ENCODE measurements at places on chromosomes 6 and 20.

GRCh38 chr6:15329197-15329671 is 83.4 kb downstream of the JARID2 start:
- no peak for DNase-seq

DNA sequence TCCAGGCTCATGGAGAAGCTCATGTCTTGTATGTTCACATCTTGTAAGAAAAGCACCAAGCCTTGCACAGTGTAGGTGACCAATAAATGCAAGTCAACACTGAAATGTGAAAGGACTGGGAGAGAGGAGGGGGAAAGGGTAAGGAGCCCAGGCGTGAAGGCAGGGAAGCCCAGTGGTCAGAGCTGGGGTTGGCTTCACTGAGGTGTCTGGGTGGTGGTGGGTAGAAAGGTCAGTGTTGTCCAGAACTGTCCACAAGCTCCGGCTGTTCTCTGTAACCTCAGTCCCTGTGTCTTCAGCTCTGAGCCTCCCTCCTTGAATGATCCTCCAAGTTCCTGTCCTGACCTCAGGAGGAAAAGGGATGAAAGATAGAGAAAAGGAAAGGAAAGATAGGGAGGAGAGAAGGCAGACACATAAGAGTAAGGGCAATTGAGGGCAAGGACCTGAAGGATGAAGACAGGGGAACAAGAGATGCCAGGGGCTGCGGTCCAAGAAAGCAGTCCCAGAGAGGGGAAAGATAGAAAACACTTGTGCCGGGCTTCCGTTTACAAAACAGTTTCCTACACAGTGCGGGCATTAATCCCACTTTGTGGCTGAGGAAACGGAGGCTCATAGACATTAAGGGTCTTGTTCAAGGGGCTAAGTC is 2.4 kb upstream of the TNXB start:
- no peak for DNase-seq

GRCh38 chr6:57021086-57021720 is 25.3 kb upstream of the KIAA1586 start:
- DNase-seq = no peak

DNA sequence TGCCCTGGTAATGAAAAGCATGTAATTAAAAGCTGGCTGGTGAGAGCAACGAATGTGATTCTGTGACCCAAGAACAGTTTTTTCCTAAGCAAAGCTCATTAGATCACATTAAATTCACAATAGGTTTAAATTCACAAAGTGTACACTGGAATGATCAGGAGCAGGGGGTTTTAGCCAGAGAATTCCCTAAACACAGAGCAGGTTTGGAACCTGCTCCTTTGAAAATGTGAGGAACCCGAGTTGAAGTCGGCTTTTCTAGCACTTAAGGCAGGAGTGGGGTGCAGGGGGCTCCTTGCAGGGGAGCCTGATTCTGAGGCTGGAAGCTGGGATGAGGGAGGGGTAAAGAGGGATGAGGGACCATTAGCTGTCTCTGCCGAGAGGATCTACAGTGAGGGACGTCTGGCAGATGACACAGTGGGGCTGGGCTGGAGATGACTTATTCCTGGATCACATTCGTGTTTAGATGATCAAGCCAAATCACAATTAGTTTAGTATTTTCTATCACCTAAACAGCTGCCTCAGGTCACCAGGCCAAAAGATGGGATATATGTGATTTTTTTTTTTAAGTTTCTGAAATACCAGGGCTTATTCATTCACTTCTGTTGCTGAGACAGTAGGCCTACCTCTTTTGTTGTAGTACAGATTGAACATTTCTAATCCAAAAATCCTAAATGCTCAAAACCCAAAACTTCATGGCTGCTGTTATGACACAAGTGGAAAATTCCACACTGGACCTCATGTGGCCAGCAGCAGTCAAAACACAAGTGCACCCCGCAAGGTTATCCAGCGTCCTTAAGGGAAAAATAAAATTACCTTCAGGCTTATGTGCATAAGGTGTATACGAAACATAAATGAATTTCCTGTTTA is 93.1 kb upstream of the HIVEP1 start:
- no peak for DNase-seq

DNA sequence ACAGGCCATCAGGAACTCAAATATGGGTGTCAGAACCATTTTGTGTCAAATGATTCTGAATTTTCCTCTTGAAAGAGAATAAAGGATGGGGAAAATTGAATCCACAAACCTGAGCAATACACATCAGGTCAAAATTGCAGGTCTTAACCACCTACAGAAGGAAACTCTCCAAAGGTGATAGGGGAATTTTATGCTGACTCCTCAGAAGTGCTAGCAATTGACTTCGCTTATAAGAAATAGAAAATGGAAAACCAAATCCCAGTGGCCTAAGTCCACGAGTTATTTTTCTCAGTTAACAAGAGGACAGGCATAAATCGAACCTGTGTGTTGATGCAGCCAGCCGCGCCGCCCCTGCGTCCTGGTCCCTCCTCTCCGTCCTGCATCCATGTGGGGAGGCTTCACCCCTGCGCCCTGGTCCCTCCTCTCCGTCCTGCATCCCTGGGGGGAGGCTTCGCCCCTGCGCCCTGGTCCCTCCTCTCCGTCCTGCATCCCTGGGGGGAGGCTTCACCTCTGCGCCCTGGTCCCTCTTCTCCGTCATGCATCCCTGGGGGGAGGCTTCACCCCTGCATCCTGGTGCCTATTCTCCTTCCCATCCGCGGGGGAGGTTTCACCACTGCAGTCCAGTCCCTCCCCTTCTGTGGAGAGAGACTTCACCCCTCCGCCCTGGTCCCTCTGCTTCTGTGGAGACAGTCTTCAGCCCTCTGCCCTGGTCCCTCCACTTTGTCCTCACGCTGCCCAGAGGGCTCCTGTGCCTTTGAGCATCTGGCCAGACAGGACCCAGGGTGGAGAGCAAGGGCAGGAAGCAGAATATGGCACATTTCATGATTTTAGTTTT is 230.3 kb downstream of the SMOC2 start:
- DNase-seq = no peak

DNA sequence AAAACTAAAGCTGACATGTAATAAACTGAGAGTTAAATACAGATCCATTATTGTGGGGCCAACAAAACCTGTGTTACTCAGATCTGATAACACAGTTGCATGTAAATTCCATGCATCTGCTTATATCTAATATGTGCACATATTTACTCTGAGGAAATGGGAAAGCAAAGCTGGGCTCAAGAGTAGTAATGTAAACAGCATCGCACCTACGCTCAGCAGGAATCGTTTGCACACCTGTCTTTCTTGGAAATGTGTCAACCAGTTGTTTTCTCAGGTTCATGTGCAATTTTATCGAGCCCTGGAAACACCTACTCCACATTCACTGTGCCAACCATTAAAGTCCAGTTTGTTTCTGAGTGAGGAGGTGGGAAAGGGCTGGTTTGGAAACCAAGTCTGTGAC is 80.3 kb upstream of the CNKSR3 start:
- DNase-seq = no peak

DNA sequence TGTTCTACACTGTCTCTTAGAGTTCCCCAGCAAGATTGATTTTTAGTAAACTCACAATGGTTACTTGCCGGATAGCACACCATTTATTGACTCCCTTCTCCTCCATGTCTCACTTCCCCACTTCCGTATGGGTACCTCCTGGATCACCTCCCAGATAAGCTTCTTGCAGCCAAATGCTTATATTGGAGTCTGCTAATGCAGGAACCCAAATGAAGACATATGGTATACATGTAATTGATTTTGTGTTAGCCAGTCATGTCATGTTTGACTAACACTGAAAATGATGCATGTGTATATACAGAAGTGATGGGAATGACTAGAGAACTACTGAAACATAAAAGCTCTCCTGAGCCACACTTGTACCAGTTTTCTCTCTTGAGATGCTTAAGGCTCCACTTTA is 46.1 kb upstream of the TMX4 start:
- DNase-seq = no peak

Data from stimulated activated CD8-positive, alpha-beta memory T cell treated with anti-CD3 and anti-CD28 coated beads, Interleukin-4, amount 100 ng/mL, for 1 hour (primary cell).